ENCODE measurements at places on chromosomes 3 and 15. TPM values are rescaled to one million over a fixed set of nuclear protein-coding genes. Genes with fewer than 3 reads are reported as not detected.

DNA sequence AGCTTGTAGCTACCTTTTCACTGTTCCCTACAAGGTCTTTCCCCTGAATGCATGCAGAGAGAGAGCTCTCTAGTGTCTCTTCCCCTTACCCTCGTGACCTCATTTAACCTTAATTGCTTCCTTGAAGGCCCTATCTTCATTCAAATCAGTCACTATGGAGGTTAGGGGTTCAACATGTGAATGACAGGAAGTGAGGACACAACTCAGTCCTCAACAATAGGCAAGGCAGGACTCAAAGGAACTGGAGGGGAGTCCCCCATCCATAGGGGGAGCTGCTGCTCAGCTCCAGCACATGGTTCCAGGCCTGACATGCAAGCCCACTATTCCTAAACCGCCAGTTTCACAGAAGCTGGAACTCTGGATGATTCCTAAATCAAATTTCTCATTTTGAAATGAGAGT is 33.8 kb upstream of the GYG1 start:
- DNase-seq: no peak

MESP2 gene
- total RNA-seq: not detected

GRCh38 chr15:38671675-38672254 is 107.2 kb upstream of the RASGRP1 start:
- DNase-seq: no peak

DNA sequence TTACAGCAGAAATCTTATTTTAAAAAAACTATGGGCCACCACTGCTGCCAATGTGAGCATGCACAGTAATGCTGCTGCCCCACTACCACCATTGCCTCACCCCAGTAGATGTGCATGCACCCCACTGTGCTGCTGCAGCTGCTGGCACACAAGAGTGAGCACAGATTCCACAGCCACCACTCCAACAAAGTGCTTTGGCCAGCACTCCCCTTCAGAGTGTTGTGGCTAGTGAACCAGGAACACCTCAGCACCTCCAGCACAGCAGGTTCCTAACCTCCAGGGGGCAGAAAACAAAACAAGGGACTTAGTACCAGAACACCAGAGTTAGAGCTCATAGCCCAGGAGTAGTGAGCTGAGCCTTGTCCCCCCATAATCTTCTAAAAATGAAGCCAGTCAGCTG is 629.6 kb downstream of the PYDC2 start:
- no peak for DNase-seq

DNA sequence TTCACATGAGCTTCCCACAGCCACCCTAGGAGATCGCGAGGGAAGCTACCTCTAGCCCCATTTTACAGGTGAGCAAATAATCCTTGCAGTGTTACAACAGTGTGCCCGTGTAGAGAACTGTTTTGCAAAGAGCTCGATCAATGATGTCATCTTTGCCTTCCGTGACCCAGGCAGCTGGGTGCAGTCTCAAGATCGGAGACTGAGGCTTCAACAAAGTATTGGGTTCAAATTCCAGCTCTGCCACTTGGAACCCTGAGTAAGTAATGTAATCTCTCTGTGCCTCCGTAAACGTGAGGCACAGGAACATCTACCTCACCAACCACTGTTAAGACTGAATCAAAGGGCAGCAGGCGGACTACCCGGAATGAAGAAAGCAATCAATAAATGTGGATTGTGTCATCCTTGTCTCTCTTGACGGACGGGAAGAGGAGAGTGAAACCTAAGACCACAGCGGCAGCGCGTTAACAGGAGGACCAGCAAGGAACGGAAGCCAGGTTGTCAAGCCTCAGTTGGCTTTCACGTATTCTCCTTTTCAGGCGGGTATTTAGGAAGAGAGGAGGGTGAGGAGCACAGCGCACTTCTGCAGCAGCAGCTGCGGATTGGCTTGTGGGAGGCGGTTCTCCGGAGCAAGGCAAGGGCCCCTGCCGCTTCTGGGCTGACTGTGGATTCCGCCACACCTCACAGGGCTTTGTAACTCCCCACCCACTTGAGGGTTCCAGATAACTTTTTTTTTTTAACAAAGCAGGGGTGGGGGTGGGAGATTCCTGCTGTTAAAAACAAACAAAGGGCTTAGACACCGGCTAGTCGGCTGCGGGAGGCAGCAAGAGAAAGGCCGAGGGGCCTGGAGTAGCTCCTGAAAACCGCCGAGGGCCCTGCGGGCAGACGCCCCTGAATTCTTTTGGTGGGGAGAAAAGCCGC is 1.5 kb upstream of the SMAD3 start:
- no peak for DNase-seq
